ENCODE measurements at places on chromosomes 3 and 15.

DNA sequence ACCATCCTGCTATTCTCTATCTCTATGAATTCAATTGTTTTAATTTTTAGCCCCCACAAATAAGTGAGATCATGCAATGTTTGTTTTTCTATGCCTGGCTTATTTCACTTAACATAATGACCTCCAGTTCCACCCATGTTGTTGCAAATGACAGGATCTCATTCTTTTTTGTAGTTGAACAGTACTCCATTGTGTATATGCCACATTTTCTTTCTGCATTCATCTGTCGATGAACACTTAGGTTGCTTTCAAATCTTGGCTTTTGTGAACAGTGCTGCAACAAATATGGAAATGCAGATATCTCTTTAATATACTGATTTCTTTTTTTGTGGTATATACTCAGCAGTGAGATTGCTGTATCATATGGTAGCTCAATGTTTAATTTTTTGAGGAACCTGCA is 58.7 kb downstream of the RETNLB start:
- no peak for DNase-seq

DNA sequence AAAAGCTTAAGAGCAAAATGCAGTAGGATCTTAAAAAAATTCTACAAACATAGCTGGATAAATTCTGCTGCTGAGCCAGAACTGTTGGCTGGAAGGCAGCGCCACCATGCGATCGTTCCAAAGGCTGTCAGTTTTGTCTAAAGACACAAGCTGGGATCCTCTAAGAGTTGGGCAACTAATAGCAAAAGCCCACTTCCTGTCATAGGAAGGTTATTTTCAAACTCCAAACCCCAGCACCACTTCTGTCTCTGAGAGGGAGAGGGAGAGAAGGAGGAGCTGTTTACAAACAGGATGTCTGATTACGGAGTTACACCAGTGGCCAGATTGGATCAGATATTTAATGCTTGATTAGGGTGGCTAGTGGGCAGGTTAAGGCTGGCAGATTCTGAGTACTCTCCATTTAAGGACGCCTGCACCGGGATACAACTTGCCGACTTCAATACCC is 44.0 kb downstream of the EIF4E3 start:
- DNase-seq = no peak

DNA sequence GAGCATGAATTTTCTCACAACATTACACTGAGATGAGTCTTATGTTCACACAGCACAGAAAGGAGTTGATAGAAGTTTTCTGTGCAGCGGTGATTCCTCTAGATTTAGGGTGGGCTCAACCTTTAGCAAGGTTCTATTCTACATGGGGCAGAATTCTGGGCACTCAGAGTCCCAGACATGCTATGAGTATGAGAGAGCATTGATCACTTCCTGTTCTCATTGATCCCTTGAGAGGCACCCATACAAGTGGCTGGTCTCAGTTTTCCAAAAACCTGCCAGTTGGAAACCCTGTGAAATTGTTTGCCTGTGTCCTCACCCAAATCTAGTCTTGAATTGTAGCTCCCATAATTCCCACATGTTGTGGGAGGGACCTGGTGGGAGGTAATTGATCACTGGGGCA is 112.5 kb upstream of the NR2F2 start:
- DNase-seq = no peak

GRCh38 chr15:83960192-83960829 is 275.3 kb upstream of the GOLGA6L4 start:
- no peak for DNase-seq

GRCh38 chr3:16382845-16383244 is 117.8 kb downstream of the OXNAD1 start:
- DNase-seq = no peak

All from activated CD8-positive, alpha-beta memory T cell treated with anti-CD3 and anti-CD28 coated beads for 24 hours (primary cell).